ENCODE measurements at places on chromosomes 13 and 19.

GRCh38 chr19:12676384-12676792 is 5.3 kb downstream of the DHPS start:
- DNase-seq, result peak; percentile 80

GRCh38 chr19:40155749-40156265 is 35.4 kb upstream of the MAP3K10 start:
- peak; percentile 53 for DNase-seq

- DNase-seq, result peak; percentile 50
Observed at GRCh38 chr19:48881741-48882657, 9.8 kb downstream of the PPP1R15A start.

GRCh38 chr13:110398564-110399507 is 91.8 kb downstream of the COL4A2 start:
- DNase-seq, result peak; percentile 72

- no peak for DNase-seq
Observed at GRCh38 chr13:43489233-43489632, 297.5 kb downstream of the ENOX1 start.

DNA sequence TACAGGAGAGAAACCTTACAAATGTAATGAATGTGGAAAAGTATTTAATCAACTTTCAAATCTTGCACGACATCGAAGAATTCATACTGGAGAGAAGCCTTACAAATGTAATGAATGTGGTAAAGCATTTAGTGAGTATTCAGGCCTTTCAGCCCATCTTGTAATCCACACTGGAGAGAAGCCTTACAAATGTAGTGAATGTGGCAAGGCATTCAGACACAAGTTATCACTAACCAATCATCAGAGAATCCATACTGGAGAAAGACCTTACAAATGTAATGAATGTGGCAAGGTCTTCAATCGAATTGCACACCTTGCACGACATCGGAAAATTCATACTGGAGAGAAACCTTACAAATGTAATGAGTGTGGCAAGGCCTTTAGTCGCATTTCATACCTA is 13.6 kb upstream of the ZNF610 start:
- no peak for DNase-seq

- no peak for DNase-seq
Observed at GRCh38 chr13:114152285-114152645, 19.8 kb upstream of the RASA3 start.

GRCh38 chr13:35838356-35838755 is 292.8 kb downstream of the DCLK1 start:
- DNase-seq, result peak; percentile 82

DNA sequence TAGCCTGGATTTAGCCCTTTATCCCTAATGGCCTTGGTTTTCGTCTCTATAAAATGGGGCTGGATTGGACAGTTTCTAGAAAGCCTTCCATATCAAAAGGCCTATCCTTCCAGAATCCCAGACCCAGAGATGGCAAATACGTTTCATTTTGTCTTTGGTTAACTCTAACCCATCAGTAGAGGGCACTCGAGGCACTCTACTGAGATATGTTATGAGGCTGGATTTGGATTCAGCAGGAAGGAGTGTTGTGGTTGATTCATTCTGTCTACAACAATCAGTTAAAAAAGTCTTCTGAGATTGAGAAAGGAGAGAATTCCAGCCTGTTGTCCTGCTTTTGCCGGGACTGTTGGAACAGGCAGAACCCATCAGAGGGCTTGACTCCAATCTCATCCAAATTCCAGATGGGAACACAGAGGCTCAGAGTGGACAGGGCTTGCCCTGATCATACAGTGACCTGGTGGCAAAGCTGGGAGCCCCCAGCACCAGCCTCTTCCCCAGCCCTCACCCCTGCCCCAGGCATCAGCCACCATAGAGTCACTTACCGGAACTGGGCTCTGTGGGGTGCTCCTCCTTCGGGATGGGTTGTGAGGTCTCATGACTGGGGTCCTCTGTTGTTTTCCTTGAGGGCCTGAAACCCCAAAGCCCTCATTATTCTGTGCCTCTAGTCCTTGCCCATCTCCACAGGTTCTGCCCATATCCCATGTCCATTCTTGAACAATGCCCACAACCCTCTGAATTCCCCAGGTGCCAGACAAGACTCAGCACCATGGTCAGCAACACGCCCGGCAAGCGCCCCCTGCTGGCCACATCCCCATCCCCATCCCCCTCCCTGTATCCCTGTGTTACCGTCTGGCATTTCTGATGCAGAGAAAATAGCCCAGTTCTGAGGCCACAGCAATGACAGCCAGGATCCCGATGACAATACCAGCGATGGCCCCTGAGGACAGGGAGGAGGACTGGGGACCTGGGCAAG is 12.3 kb upstream of the ZNF180 start:
- DNase-seq, result peak; percentile 76

DNA sequence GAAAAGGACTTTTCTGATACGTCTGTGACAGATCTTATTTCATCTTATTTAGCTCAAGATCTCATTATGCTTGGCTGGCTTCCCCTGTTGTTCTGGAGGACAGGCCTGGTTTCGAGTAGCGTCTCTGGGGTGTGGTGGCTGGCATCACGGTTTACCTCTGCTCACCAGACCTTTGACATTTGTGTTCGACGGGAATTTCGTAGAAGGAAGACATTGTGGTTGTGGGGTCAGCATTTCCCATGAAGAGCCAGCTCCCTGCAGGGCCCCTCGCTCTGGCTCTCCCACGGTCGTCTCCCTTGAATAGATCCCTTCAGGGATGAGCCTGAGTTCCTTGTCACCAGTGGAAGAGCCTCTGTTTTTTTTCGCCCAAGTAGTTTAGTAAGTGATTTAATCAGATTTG is 78.6 kb upstream of the TEX29 start:
- DNase-seq, result no peak

GRCh38 chr13:31815361-31816144 is 76.2 kb downstream of the RXFP2 start:
- DNase-seq, result no peak

DNA sequence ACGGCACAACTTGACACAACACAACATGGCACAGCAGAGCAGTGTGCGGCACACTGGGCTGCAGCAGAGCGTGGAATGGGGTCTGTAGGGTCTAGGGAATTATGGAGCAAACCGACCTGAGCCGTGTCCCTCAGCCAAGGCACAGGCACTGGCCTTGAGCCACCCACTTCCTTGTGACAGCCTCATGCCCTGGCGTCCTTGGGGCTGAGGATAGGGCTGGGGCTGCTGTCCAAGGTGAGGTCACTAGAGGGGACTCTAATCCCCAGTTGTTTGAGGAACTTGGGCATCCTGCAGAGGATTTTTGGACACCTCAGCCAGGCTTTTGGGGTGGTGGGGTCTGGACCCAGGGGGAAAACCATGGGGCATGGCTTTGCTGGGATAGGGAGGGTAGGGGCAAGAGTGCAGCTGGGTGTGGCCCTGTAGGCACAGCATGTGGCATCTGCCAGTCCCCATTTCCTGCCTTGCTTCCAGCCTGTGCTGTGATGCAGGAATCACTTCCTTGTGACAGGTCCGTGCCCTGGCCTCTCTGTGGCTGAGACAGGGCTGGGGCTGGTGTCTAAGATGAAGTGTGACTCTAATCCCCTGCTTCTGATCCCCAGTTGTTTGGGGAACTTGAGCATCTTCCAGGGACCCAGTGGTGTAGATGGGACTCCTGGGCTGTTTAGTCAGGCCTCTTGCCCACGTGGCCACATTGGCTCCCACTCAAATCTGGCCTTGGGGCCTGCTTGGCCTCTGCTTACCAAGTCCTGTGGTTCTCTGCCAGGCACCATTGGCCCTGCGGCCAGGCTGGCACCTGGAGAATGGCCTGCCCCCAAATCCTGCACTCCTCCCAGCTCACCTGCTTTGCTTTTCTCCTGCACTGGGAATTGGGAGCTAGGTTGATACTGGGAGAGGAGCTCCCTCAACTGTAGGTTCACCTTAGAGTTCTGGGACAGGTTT is 78.5 kb downstream of the SCGB2B2 start:
- DNase-seq, result no peak

DNA sequence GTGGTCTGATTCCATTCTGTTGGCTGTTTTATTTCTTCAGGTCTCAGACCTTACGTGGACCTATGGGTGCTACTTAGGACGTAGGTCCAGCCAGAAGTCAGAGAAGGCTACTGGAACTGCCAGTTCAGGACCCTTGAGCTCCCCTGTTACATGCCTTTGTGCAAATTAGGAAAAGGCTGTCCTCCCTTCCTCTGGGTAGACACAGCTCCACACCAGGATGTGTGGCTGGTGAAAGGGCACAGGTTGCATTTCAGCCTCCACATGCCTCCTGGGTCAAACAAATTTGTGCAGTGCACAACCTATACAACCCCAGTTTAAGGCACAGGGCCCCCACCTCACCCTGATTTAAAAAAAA is 43.9 kb upstream of the MAP3K10 start:
- no peak for DNase-seq

- no peak for DNase-seq
Observed at GRCh38 chr13:61830475-61830874, 414.8 kb upstream of the PCDH20 start.

- DNase-seq, result no peak
Observed at GRCh38 chr13:40488869-40489391, 177.5 kb downstream of the FOXO1 start.

DNA sequence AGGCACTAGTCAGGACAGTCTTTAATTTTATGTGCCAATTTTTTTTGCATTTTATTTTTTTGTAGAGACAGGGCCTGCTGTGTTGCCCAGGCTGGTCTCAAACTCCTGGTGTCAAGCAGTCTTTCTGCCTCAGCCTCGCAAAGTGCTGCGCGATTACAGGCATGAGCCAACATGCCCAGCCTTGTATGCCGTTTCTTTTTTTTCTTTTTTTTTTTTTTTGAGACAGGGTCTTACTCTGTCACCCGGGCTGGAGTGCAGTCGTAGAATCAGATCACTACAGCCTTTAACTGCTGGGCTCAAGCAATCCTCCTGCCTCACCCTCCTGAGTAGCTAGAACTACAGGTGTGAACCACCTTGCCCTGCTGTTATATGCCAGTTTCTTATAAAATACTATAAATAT is 26.4 kb downstream of the BORA start:
- no peak for DNase-seq

GRCh38 chr19:49808711-49809159 is 4.4 kb downstream of the FUZ start:
- peak; percentile 95 for DNase-seq

DNA sequence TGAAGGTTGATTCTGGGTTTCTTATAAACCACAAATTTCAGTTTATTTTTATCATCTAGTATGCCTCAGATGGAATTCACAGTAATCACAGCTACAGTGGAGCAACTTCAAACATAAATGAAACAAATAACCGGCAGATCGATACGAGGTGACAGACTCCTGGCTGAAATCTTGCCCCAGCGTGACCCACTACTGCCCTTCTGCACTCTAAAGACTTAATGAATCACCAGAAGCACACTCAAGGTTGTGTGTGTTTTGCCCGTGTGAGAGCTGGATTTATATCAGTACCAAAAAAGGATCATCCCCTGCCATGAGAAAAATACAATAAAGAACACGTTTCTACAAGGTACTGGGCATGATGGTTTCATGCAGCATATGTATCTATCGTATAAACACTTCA is 161.7 kb downstream of the KLF12 start:
- no peak for DNase-seq

- peak; percentile 62 for DNase-seq
Observed at GRCh38 chr19:4803736-4804695, 12.5 kb downstream of the FEM1A start.

- DNase-seq, result peak; percentile 64
Observed at GRCh38 chr13:23899555-23899954, 2.3 kb upstream of the C1QTNF9B start.

DNA sequence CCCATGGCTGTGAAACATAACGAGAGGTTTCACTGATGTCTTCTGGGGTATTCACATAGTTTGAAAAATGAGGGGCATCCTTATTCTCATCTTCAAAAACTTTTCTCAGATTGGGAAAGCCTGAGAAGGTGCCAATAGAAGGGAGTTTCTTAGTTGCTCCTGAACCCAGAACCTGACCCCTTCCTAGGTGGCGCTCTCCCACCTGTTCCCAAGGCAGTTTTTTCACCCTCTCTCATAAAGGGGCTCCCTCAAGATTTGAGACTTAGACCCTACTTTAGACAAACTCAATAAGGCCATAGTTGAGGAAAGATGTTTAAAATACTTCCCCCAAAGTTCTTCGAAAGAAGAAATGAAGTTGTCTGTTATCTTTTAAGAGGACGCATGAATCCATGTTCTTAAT is 142.2 kb downstream of the FGF9 start:
- no peak for DNase-seq

GRCh38 chr19:5559804-5560133 is 8.0 kb downstream of the TINCR start:
- no peak for DNase-seq

DNA sequence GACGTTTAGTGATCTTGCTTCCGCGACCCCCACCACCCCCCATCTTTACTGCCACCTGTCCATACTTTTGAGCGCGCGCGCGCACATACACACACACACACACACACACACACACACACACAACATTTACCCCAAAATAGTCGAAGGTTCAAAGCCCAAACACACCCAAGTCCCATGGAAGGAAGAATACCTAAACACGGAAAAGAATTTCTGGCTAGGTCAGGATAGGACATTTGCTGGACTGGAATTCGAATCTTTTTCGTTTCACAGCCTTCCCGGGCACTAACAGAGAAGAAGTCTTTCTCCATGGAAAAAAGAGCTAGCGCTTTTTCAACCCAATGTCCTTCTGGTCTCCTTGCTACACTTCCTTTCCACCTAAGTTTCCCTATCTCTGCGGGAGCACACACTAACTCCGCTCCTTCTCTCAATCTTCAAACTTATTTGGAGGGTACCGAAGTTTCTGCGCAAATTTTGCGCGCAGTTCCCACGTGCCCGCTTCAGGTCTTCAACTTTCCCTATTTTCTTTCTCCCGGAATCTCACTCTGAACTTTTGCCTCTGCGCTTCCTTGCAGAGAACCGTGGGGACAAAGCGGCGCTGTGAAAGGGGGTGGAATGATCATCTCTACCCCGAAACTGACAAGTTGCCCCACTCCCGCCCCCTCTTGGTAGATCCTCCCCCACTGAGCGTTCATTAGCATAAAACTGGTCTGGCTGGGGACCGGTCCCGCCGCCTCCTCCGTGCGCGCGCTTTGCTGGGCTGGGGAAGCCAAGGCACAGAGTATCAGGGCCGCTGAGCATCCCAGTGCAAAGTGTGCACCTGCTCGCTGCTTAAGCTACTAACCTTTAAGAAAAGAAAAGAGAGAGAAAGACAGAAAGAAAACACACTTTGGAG is 2.7 kb downstream of the DACH1 start:
- no peak for DNase-seq

DNA sequence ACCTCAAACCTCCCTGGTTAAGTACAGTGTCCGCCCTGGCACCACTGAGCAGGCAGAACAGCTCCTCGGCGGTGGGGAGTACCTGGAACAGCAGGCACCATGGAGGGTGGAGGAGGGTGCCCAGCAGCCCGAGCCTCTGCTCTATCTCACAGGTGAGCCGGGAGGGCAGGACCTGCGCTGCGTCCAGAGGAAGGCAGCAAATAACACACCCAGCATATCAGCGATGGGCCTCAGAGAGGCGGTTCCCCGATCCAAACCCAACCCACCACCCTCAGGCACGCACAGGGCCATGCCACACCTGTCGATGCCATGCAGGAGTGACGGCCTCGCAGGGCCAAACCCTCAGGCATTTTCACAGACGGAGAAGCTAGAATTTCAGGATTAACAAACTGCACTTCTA is 11.8 kb downstream of the PEPD start:
- no peak for DNase-seq
